ENCODE measurements at places on chromosomes 12 and 14.

DNA sequence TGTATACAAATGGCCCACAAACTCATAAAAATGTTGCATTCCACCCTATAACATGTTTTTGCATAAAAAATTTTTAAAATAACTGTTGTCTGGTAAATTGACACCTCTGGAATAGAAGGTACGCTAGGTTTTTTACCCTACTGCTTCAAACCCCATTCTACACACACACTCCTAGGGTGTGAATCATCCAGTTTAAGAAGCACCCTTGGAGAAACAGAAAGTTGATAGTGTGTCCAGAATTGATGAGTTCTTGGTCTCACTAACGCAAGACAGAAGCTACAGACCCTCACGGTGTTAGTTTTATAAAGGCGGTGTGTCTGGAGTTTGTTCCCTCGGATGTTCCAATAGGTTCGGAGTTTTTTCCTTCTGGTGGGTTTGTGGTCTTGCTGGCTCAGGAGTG, 158.5 kb downstream of the KLRB1 start:
- no peak for DNase-seq

DNA sequence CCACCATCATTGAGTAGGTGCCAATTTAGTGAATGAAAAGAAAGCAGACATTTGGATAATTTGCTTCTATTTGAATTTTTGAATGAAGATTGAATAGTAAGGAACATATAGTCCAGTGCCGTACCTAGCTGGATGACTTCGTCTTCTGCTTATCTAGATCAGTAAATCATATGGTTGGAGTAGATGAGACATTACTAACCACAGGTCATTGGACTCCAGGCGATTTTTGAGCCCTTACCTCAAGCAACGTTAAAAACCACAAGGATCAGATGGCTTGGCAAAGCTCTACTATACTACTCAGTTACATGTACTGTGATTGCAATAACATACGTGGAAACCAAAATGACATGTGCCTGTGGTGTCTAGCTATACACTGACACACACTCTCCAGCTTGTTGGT, 1.7 kb upstream of the SPATS2 start:
- peak; percentile 70 for DNase-seq

DNA sequence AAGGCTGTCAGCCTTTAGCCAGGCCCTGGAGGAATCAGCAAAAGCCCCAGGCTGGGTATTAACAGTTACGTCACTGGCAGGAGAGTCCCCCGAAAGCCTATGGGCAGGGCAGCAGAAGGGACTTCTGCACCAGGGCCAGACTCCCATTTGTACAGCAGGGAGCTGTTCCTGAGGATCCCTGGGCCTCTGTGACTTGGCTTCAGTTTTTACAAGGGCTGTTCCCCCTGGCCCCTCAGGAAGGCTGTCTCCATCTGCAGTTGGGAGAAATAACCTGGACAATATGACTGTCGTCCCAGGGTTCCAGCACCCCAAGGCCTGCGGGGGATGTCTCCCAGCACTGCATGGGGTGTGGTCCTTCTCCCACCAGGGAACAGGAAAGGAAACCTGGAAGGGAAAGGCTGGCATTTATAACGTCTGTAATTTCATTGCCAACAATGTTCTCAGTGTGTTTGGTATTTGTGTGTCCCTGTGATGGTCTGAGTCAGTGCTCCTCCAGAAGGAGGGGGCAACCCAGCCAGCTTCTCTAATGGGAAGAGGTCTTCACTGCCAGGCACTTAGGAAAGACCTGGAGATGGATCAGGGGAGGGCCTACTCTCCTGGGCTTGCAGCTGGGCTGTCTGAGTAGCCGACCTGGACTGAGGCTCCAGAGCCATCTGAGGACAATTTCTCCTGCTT, 42.4 kb downstream of the ERH start:
- peak; percentile 49 for DNase-seq

DNA sequence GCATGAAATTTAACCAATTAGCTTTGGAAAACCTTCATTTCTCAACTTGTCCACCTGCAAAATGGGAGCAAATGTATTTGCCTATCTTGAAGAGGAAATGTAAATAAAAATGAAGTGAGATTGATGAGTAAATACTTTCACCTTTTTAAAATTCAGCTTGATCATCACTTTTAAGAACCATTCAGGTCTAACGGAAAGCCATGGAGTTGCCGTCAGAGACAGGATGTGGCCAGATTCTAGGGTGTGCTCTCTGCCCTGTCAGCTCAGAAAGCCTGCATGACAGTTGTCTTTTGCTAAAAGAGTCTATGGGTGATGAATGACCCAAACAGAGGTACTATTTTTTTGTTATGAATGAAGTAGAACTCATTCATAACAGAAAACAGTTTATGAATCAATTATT, 104.3 kb upstream of the SLC35F4 start:
- no peak for DNase-seq

DNA sequence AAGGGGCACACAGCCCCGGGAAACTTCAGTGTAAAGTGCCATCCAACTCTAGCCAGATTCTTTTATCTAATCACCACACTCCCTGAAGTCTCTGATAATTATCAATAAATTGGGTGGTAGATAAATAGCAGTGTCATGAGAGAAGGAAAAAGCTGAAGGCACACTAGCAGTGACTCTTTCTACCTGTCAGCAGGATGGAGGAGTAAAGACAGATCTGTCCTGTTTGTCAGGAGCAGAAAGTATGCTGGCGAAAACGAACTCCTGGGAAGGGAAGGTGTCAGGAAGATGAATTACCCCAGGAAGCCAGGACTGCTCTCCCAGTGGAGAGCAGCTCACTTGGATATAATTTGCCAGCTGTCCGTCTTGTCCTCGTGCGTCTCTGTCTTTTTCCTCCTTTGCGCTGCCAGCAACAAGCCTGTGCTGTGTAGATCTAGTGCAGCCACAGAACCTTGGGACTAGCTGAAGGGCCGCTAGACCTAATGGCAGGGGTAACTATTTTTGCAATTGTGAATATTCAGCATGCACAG, 981.9 kb downstream of the DIO2 start:
- DNase-seq: no peak

DNA sequence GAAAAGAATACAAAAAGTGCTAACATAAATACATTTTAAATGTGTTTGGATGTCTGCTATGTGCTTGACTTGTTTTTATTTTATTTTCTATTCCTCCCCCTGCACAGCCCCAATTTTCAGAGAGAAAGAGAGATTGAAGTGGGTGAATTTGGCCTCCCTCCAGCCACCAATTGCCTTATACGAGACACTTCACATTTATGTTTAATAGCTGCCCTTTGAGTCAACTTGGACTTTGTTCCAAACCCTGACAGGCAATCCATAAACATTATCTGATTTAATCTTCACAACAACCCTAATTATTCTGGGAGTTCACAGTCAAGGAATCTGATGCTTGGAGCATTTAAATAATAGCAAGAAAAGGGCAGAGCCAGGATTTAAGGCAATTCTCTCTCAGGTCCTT, 161.7 kb downstream of the SLC15A4 start:
- DNase-seq: no peak

DNA sequence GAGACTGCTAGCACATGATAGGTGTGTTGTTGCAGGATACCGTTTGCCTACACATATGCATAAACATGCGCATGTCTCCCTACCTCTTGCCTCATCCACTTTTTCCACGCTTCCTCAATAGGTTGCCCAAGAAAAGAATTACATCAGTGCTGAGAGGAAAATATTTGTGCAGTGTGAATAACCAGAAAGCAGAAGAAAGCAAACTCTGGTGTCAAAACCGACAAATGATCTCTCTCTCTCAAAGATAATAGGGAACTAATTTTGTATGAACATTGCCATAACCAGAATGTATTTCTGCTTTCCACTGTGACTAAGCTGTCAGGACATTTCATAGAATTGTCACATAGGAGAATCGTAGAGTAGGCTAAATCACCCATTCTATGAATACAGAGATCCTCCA, 1.3 kb downstream of the CLEC7A start:
- DNase-seq: no peak

GRCh38 chr14:68172627-68173026, 353.0 kb downstream of the RAD51B start:
- DNase-seq: no peak

GRCh38 chr12:94948232-94948810, 55.2 kb downstream of the NDUFA12 start:
- no peak for DNase-seq

DNA sequence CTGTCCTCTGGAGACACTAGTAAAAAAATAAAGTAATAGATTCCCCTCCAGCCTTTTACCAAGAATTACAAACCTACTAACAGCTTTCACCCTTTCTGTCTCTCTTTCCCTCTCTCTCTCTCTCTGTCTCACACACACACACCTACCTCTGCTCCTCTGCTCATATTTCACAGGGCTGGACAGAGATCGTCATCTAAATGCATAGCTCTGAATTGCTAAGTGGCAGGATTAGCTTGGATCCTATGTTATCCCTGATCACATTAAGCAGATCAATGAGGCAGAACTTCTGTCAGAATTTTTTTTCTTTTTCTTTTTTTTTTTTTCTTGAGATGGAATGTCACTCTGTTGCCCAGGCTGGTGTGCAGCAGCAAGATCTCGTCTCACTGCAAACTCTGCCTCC, 22.9 kb downstream of the VCPKMT start:
- DNase-seq: no peak

- no peak for DNase-seq
These were observed 3.7 kb upstream of the ANKLE2 start for GRCh38 chr12:132765361-132765760.

GRCh38 chr12:15682826-15683225, 106.4 kb downstream of the EPS8 start:
- DNase-seq: peak; percentile 80

- DNase-seq: no peak
These were observed 273.9 kb upstream of the RTL1 start for GRCh38 chr14:101177301-101177971.

DNA sequence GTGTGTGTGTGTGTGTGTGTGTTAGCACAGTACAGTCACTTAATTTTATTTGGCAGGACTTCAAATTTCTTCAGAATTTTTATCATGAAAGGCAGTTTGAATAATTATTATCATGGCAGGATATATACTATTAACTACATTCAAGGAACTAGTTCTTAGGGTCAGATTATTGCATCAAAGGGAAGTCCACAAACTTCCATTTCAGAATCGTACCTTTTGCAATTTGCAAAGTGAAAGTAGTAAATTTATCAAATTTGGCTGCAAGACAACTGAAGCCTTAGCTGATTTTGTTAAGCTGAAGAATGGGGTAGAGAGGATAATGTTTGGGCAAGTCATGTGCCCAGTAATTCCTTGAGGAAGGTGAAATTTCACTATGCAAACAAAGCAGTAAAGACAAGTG, 68.2 kb downstream of the PLEKHG7 start:
- DNase-seq: no peak

DNA sequence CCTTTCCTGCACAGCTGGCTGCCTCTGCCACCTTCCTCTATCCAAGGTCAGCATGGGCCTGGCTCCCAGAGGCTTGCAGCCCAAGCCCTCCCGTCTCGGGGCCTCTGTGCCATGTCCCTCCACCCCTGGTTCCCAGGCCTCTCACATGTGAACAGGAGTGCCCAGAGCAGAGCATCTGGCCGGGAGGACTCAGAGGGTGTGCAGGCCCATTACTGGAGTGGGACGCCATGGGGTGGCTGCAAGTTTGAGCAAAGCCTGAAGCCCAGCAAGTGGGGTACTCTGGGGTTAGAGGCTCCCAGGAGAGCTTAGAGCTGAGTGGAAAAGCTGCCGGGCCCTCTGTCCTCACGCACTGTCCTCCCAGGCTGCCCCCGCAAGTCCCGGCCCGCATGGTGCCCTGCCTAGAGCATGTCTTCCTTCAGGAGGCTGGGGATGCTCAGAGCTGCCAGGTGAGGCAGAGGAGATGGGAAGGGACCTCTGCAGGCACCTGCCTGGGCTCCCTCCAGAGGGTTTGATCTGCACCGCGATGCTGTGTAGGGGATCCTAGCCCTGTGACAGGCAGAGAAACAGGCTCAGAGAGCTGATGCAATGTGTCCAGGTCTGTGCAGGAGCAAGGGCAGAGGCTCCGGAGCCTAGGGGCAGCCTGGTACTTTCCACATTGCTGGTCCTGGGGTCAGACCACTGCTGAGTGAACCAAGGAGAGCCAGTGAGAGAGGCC, 39.8 kb downstream of the DIO3 start:
- no peak for DNase-seq

DNA sequence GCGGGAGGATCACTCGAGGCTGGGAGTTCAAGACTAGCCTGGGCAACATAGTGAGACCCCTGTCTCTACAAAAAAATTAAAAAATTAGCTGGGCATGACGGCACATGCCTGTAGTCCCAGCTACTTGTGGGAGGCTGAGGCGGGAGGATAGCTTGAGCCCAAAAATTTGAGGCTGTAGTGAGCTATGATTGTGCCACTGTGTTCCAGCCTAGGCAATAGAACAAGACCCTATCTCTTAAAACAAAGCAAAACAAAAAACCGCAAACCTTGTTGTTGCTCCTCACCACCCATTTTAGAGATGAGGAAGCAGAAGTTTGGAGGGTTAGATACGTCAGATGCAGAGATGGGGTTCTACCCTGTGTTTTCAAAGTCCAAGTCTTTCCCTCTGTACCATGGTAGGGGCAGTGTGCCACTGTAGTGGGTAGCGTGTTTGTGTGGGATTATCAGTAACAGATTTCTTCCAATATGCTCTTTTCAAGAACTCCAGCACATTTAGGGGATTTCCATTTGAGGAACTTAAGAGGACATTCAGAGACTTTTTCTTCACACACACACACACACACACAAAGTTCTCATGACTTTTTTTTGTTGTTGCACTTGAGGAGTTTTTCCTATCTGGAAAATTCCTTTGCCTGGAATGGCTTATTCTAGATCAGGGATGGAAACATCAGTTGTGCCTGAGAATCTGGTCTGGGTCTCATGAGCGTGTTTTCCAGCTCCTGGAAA, 186.5 kb downstream of the CHST11 start:
- DNase-seq: no peak

GRCh38 chr14:53954551-53955228, 1.9 kb downstream of the BMP4 start:
- no peak for DNase-seq

- no peak for DNase-seq
These were observed 172.4 kb downstream of the CALM1 start for GRCh38 chr14:90569201-90569600.

DNA sequence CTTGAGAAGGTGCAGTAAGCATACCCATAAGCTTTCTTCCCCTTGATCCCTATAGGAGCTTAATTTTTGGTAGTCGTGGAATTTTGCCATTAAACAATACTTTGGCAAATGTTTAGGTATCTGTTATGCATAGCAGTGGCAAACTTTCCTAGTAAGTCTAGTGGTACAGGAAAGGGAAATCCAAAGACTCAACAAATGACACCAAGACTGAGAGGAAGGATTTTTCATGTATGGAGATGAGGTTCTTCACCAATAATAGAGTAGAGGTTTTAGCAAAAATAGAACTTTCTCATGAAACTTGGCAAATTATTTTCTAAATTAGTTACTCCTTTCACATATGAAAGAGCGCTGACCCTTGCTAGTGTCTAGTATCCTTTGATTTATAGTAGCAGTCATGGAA, 2.8 kb downstream of the EID3 start:
- DNase-seq: no peak
